ENCODE measurements at places on chromosomes 2 and 18. TPM values are rescaled to one million over a fixed set of nuclear protein-coding genes. Genes with fewer than 3 reads are reported as not detected.

Gene CSRNP3
- 13.8 TPM for total RNA-seq

Gene VIT
- not detected for total RNA-seq

Gene USP14
- total RNA-seq, result 18.4 TPM

Gene DSC3
- 3.3 TPM for total RNA-seq

Gene MRO
- not detected for total RNA-seq

Gene GKN2
- not detected for total RNA-seq

Gene SERPINB3
- total RNA-seq, result not detected

Gene PSMA8
- not detected for total RNA-seq

Gene KIAA2012
- not detected for total RNA-seq

Gene ADGRF3
- 0.11 TPM for total RNA-seq

Gene CD207
- total RNA-seq, result not detected

Gene MBP
- total RNA-seq, result 0.04 TPM

Gene GYPC
- 45.6 TPM for total RNA-seq

Gene CLASP1
- total RNA-seq, result 41.1 TPM

Gene CCBE1
- 1.8 TPM for total RNA-seq

Gene SIX3
- not detected for total RNA-seq

Gene OST4
- 303 TPM for total RNA-seq

Gene PSMD1
- 122 TPM for total RNA-seq

Gene KLHL30
- total RNA-seq, result 31.7 TPM

Gene PDE1A
- total RNA-seq, result 0.32 TPM

Gene MCFD2
- total RNA-seq, result 123 TPM

Gene CDCA7
- 24.2 TPM for total RNA-seq

Gene SAG
- total RNA-seq, result not detected

Gene DCC
- total RNA-seq, result 0.14 TPM

Gene CFAP65
- total RNA-seq, result 0.07 TPM

Gene TRIP12
- 92.6 TPM for total RNA-seq

Gene SLC4A1AP
- 34.8 TPM for total RNA-seq

Gene ARHGAP28
- 19.3 TPM for total RNA-seq

Gene PRKAG3
- not detected for total RNA-seq

Gene DAPL1
- total RNA-seq, result not detected

Gene DNAJC5G
- 14.1 TPM for total RNA-seq

Gene FKBP1B
- total RNA-seq, result 43.1 TPM

Gene TUBB6
- total RNA-seq, result 212 TPM

Gene DSG1
- not detected for total RNA-seq

Gene DCDC2C
- total RNA-seq, result not detected

Gene BUB1
- total RNA-seq, result 64.2 TPM

Gene KIF5C
- total RNA-seq, result 3.0 TPM

Gene GALNT14
- 1.1 TPM for total RNA-seq

Gene VWC2L
- 0.11 TPM for total RNA-seq

Gene PRSS56
- not detected for total RNA-seq

Gene POTEI
- 2.4 TPM for total RNA-seq

Gene SLC9A2
- total RNA-seq, result 0.18 TPM

Gene MFSD6
- total RNA-seq, result 0.63 TPM

Gene IL18R1
- total RNA-seq, result 0.07 TPM
